NCI-H1105 treated with DMSO at 0.1 percent for 48 hours (cell line): ENCODE measurements at places on chromosomes 6 and 20.
A peak's percentile ranks its signal among the peaks of the same experiment; 100 is the strongest.

- no peak for DNase-seq
Measured at GRCh38 chr6:33490198-33490597, 35.8 kb downstream of the ZBTB9 start.

GRCh38 chr6:13024616-13025015 lies 303.7 kb downstream of the TBC1D7 start:
- no peak for DNase-seq

DNA sequence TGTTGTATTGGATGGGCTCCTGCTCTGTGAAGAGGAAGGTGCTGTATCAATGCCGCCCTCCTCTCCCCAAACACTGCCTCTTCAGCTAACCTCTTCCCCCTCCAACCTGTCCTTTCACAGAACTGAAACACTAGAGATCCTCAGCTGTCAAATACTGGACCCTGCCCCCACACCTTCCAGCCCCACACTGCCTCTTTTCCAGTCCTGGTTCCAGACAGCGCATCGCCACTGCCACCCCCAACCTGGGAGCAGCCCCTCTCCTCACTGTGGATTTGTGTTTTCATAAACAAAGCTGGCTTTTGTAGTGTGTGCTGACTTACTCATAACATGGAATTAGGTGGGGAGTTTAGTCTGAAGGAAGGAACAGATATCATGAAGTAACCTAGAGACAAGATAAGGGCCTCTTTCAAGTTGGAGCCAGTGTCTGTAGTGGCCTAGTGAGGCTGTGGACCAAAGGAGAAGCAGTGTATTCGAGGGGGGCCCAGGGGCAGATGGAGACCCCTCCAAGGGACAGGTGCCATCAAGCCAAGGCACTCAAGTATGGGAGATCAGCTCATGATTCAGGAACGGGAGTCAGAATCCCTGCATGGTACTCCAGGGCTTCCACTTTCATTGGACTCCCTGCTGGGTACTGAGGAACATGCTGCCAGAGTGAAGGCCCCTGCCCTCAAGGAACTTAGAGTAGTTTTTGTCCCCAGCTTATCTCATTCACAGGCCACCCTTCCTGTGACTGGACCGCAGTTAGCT lies 2.1 kb downstream of the SCUBE3 start:
- no peak for DNase-seq

DNA sequence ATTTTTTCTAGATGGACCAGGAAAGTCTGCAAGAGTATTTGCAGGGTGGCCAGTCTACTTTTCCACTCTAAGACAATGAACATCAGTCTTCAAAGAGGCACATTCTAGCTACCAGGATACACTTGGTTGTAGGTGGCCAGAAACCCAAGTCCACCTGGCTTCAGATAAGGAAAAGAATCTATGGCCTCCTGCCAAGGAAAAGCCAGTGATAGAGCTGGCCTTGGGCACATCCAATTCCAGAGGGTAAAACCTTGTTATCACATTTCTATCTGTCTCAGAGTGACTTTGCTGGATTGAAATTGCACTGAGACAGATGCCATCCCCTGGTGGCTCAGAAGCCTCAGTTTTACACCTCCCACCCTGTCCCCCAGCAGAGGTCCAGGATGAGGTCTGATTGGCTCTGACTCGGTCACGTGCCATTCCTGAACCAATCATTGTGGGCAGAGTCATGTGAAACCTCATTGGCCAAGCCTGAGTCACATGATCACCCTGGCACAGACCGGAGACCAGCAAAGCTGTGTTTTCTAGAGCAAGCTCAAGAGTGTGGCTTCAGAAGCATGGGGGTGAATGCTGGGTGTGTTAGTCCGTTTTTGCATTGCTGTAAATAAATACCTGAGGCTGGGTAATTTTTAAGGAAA lies 497.4 kb upstream of the SULF2 start:
- no peak for DNase-seq

DNA sequence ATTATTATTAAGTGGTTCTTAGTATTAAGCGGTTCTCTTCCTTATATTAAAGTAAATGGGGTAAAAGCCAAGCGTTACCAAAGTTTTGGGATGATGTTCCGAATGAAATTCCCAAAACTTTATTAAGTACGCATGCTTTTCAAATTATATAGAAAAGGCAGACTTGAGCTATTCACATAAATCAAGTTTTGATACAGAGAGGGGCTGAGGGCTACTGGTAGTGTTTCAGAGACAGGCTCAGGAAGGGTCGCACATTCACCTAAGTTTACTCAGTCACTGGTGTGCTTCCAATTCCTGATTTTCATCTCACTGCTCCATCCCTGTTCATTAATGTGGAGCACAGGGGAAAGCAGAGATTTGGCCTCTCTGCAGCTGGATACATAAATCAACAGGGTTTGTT lies 652.2 kb downstream of the QKI start:
- DNase-seq: no peak

DNA sequence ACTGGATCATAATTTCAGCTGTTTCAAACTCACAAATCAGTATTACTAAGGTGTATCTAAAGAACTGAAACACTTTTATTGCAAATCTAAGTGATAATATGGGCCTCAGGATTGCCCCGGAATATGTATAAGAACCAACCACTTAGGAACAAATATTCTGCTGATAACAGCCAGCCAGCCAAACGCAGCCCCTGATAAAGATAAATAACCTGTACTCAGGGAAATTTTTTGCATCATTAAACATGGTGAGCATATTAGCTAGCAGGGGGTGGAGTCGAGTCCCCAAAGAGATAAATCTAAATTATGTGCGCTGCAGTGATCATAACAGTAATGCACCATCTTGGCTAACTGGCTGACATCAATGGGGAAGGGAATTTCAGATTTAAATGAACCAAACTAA lies 410.2 kb upstream of the MAP3K7 start:
- DNase-seq: no peak

DNA sequence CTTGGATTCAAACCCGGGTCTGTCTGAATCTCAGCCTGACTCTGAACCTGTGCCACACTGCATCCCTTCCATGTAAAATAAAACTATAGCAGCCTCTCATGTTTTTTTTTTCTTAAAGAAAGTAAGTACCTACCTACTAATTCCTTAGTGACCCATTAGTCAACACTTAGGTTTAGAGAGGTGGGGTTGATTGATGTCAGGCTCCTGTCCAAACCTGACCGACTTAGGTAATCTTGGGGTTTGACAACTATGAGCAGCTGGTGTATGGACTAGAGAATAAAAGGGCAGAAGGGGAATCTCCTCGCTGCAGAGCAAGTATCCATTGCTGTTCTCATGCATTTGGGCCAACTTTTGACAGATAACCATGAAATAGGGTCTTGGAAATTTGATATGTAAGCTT lies 6.5 kb downstream of the NKAIN2 start:
- DNase-seq: peak; percentile 67

DNA sequence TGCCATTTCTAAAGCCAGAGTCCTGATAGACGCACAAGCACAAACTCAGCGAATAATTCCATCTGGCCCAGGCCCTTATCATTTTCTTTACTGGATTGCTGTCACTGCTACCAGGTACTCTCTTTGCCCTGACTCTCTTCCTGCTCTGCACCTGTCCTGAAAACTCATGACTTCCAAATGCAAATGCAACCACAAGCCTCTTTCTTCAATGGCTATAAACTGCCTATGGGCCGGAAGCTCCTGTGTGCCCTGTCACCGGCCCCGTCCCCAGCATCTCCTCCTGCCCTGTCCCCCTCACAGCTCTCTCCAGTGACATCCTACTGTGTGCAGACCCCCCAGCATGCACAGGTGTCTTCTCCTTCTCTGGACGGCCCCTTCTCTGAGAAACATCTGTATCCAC lies 302.6 kb downstream of the GMDS start:
- DNase-seq: no peak

DNA sequence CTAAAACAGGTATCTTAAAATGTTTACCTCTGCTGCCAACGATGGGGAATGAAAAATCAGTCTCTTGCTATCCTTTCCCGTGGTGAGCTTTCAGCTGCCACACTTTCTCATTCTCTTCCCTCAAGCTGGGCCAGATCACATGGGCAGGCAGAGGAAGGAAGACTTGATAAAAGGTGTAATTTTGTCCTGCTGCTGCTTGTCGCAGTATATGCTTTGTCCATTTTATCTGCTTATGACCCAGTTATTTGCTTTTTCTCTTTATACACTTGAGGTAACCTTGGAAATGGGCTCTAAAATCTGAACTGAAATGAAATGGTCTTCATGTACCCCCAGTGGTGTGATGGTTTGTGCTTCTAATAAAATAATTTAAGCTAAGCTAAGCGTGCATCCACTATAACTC lies 695.9 kb upstream of the FLRT3 start:
- DNase-seq: no peak

- no peak for DNase-seq
Measured at GRCh38 chr6:29999416-29999815, 57.1 kb downstream of the HLA-A start.

GRCh38 chr6:13615792-13616120 lies 621 bp downstream of the NOL7 start:
- peak; percentile 33 for DNase-seq

- DNase-seq: no peak
Measured at GRCh38 chr6:32086661-32087573, 22.2 kb downstream of the TNXB start.

DNA sequence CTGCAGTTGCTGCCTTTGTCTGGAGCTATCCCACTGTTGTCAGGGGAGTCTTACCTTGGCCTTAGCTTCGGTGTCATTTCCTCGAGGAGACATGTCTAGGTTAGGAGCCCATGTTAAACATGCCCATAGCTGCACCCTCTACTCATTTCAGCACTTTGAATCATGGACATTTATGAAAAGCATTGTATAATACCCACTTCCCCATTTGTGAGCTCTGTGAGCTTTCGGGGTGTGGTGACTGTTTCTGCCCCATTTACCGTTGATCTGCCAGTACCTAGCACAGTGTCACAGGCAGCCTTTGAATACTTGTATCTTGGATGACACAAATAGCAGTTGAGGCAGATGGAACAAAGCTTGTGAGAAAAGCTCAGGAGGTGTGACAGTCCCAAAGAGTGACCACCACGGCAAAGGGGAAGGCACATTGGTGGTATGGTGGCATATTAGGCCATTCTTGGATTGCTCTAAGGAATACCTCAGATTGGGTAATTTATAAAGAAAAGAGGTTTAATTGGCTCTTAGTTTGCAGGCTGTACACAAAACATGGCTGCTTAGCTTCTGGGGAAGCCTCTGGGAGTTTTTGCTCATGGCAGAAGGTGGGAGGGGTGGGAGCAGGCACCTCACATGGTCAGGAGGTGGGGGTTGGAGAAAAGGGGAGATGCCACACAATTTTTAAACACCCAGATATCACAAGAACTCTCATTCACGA lies 42.0 kb downstream of the JARID2 start:
- DNase-seq: no peak
